Activated naive CD4-positive, alpha-beta T cell treated with anti-CD3 and anti-CD28 coated beads for 36 hours (primary cell): ENCODE measurements at places on chromosomes 11 and 22. TPM values are rescaled to one million over a fixed set of nuclear protein-coding genes. Genes with fewer than 3 reads are reported as not detected.

GRCh38 chr11:112826026-112826425, 135.2 kb upstream of the NCAM1 start:
- no peak overlapping the region for H3K4me3 ChIP-seq
- peaks cover 6% of the 10 kb centered on the region for H3K27me3 ChIP-seq
- no peak overlapping the region for H3K27ac ChIP-seq

DNA sequence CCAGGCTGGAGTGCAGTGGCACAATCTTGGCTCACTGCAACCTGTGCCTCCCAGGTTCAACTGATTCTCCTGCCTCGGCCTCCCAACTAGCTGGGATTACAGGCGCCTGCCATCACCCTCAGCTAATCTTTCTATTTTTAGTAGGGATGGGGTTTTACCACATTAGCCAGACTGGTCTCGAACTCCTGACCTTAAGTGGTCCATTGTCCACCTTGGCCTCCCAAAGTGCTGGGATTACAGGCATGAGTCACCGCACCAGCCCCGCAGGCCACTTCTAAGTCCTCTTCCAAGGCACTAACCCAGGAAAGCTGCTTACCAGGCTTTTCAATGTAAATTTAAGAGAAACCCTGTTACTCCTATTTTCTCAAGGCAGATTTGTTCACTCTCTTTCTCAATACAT, 50.4 kb downstream of the DENND5A start:
- no peaks in the 10 kb centered on the region for H3K36me3 ChIP-seq
- no peak overlapping the region for H3K4me3 ChIP-seq
- no peaks in the 10 kb centered on the region for H3K27me3 ChIP-seq
- no peak for DNase-seq

DNA sequence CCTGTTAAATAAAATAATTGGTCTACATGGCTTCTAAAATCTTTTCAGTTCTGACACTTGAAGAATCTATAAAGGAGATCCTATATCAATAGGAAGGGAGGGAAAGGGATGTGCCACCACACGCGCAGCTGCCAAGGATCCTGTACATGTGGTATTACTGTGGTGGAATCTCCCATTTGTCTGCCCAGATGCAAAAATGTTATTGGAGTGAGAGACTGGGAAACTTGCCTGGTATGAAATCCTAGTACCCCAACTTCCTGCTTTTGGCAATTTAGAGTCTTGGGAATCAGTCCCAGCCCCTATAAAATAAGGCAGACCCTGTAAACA, 81.9 kb upstream of the PICALM start:
- H3K27me3 ChIP-seq, result peaks cover 4% of the 10 kb centered on the region
- no peaks in the 10 kb centered on the region for H3K36me3 ChIP-seq
- no peak overlapping the region for H3K4me3 ChIP-seq
- DNase-seq, result no peak

GRCh38 chr22:49899530-49899929, 18.7 kb downstream of the ALG12 start:
- H3K27ac ChIP-seq, result no peak overlapping the region
- H3K27me3 ChIP-seq, result no peaks in the 10 kb centered on the region
- H3K4me1 ChIP-seq, result no peaks in the 10 kb centered on the region
- no peak for DNase-seq
- no peak overlapping the region for H3K4me3 ChIP-seq

DNA sequence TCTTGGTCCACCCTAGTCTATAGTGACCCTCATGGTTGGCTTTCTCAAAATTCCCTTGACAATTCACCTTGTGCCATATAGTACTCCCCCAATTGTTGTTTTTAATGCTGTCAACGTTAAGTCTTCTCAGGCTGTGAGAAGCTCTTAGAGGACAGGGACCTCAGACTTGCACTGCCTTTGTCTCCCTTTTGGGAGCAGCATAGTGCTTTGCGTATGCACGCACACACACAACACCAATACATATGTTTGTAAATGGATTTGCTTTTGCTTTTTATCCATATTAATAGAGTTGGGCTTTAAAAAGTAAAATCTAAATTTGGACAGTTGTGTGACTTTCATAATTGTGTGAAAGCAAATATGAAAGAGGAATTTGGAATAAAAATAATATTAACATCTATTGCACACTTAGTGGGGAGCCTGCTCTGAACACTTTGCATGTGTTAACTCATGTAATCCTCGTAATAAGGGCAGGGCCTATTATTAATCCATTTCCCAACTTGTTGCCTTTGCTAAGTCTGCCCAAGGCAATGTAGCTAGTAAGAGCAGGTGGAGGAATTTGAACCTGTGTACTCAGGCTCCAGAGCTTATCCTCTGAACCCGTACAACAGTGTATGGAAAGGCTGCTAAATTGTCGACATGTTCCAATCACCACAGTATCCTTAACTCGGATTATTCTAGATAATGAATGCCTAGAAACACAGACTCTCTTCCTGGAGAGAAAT, 257.7 kb upstream of the NARS2 start:
- no peak for DNase-seq
- no peaks in the 10 kb centered on the region for H3K27me3 ChIP-seq
- H3K27ac ChIP-seq, result no peak overlapping the region
- H3K4me3 ChIP-seq, result no peak overlapping the region

GRCh38 chr11:130145975-130146776, 13.4 kb upstream of the ST14 start:
- H3K4me3 ChIP-seq, result no peak overlapping the region
- peaks cover 4% of the 10 kb centered on the region for H3K36me3 ChIP-seq
- no peak for DNase-seq

DNA sequence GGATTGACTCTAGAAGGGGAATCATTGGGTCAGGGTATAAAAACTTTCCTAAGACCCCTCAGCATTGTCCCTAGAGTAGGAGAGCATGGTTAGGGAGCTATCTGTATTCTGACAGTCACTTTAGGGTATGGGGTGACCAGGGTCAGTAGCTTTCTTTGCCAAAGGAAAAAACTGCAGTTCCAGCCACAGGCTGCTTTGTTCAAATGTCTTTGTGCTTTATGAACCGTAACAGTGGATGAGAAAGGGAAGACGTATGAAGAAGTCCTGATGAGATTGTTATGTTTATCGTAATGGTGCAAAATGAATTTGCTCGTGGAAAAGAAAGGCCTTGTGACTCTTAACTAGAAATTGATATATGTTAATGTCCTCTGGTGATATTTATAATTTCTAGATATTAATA, 30.0 kb downstream of the CYB5R2 start:
- H3K36me3 ChIP-seq, result peaks cover 14% of the 10 kb centered on the region
- no peak overlapping the region for H3K4me3 ChIP-seq
- no peaks in the 10 kb centered on the region for H3K27me3 ChIP-seq
- H3K4me1 ChIP-seq, result no peaks in the 10 kb centered on the region

DNA sequence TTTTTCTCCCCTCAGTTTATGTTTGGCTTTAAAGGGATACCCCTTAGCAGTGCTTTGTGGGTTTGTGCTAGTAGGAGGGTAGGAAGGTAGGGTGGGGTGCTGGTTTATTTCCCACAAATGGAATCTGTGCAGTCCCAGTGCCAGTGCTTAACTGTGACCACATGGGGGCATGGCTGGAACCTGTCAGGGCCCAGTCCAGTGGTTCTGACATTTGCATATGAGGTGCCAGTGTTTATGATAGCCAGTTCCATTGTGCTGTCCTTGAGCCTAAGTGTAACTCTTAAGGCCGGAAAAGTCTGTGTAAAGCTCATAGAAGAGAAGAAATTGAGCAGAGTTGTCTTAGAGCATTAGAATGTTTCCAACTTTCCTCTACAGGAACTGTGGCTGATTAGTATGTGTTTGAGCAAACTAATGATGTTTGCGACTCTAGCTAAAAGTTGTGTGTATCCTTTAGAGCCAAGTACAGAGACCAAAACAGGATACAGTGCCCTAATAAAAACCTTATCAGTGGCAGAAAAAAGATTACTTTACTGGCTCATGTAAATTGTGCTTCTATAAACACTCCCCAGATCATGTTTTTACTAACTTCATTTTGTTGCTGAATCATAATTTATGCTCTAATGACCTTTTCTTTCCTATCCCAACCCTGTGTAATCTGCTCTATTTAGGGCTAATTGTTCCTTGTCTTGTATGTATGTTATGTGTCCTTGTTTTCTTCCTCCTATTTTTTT, 38.1 kb downstream of the DIXDC1 start:
- H3K36me3 ChIP-seq, result peaks cover under 1% of the 10 kb centered on the region
- peaks cover 30% of the 10 kb centered on the region for H3K27me3 ChIP-seq
- H3K27ac ChIP-seq, result no peak overlapping the region

GRCh38 chr22:48746789-48747425, 1080.8 kb downstream of the BRD1 start:
- DNase-seq, result no peak
- H3K27me3 ChIP-seq, result no peaks in the 10 kb centered on the region
- no peak overlapping the region for H3K4me3 ChIP-seq
- no peaks in the 10 kb centered on the region for H3K36me3 ChIP-seq

The MYRF gene
- 0.27 TPM for total RNA-seq

GRCh38 chr11:2954263-2954662, 25.0 kb upstream of the PHLDA2 start:
- peaks cover 61% of the 10 kb centered on the region for H3K36me3 ChIP-seq
- no peak overlapping the region for H3K27ac ChIP-seq
- H3K4me1 ChIP-seq, result peaks cover 16% of the 10 kb centered on the region
- H3K4me3 ChIP-seq, result no peak overlapping the region
- no peaks in the 10 kb centered on the region for H3K27me3 ChIP-seq
- DNase-seq, result no peak

DNA sequence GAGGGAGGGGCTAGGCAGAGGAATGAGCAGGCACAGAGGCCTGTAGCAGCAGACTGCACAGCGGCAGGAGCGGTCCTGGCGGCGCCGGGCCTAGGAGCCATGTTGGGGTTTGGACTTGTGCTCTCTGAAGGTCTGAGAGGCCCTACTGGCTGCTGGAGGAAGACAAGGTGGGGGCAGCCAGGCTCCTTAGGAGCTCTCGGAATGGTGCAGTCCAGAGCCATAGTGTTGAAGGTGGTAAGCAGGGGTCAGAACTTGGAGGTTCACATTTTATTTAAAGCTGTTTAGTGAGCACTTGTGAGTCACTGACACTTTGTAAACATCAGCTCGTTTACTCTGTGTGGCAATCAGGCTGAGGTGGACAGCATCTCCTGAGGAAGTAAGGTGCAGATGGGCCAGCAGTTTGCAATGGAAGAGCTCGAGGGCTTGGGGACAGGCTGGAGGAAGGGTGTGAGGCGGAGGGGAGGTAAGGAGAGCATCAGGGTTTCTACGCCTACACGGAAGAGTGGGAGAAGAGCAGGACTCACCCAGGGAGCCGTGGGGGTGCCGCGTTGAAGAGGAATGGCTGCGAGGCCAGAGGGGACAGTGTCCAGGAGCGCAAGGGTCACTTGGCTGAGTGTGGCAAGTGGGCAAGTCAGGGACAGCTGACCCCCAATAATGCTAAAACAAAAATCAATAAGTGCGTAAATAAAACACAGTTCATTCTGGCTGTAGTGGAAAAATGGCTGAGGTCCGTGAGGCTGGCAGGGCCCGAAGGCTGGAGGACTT, 10.0 kb upstream of the TMEM191C start:
- no peaks in the 10 kb centered on the region for H3K36me3 ChIP-seq
- H3K4me3 ChIP-seq, result no peak overlapping the region
- no peak overlapping the region for H3K27ac ChIP-seq
- H3K4me1 ChIP-seq, result no peaks in the 10 kb centered on the region
- H3K27me3 ChIP-seq, result no peaks in the 10 kb centered on the region

DNA sequence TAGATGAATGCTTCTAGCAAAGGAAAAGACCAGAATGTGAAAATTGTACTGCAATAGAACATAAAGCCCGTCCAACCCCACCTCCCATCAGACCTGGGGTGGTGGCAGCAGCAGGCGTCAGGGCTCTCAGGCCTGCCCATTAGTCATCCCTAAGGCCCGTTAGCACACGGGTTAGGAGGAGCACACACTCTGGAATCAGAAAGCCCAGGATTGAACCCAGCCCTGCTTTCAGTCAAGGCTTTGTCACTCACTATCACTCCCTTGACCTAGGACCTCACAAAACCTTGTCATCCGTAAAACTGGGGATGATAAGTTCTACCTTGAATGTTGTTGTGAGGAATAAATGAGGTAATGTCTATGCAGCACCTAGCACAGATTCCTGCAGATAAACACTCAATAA, 26.9 kb downstream of the MICAL3 start:
- no peak overlapping the region for H3K4me3 ChIP-seq
- H3K27me3 ChIP-seq, result peaks cover 2% of the 10 kb centered on the region
- DNase-seq, result no peak
- peaks cover 47% of the 10 kb centered on the region for H3K4me1 ChIP-seq
- H3K36me3 ChIP-seq, result peaks cover 1% of the 10 kb centered on the region

DNA sequence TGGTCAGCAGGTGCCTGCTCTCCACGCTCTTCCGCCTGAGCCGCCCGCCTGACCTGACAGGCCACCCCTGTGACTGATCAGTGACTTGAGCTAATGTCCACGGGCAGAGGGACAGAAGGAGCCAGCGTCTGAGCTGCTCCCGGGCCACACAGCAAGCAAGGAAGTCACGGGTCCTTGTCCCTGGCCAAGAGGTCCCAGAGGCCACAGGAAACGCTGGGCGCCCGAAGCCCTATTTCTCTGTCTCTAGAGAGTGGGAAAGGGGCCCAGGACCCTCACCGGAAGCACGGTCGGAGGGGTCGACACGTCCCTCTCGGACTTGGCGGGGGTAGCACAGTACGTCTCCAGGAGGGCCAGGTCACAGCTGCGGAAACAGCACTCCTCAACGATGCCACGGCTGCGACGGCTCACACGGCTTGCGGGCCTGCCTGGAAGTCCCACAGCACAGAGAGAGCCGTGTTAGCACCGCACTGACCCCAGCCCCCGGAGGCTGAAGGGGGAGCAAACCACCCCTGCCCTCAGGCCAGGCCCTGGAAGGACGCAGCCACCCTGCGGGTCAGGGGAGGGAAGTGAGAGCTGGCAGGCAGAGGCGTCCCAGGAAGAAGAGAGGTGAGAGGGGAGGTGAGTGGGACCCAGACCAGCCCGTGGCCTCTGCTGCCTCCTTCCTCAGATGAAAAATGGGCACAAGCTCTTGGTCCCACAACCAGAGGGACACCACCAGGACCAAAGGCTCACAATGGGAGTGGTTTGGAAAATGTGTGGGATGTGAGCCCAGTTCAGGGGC, 5.8 kb downstream of the IGF2 start:
- no peak overlapping the region for H3K4me3 ChIP-seq
- peaks cover 55% of the 10 kb centered on the region for H3K27me3 ChIP-seq
- no peaks in the 10 kb centered on the region for H3K36me3 ChIP-seq

DNA sequence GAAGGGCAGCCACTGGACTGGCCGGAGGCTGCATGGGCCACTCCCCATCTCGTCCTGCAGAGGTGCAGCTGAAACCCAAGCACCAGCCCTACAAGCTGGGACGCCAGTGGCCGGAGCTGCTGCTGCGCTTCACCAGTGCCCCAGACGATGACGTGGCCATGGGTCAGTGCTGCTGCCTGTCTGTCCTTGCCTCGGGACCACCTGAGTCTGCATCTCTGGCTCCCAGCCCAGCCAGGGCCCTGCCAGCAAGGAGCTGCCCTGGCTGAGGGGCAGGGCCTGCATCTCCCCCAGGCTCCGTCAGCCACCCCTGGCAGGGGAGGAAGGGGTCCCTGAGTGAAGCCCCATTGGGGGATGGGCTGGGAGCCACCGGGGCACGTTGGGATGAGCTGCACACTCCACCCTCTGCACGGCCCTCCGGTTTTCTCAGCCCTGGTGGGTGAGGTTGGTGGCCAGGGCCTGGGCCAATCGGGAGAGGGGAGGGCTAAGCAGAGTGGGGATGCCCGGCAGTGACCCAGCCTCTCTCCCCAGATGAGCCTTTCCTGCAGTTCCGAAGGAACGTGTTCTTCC, 7.2 kb downstream of the FRMD8 start:
- no peak for DNase-seq
- H3K4me1 ChIP-seq, result peaks cover 28% of the 10 kb centered on the region

- H3K36me3 ChIP-seq, result peaks cover 3% of the 10 kb centered on the region
- H3K27me3 ChIP-seq, result no peaks in the 10 kb centered on the region
- no peak overlapping the region for H3K27ac ChIP-seq
- no peaks in the 10 kb centered on the region for H3K4me1 ChIP-seq
Observed at GRCh38 chr11:73932781-73933180, 18.0 kb upstream of the DNAJB13 start.

The ANO9 gene
- 28.9 TPM for total RNA-seq

- no peak overlapping the region for H3K4me3 ChIP-seq
- H3K4me1 ChIP-seq, result no peaks in the 10 kb centered on the region
- H3K27ac ChIP-seq, result no peak overlapping the region
- H3K36me3 ChIP-seq, result peaks cover 8% of the 10 kb centered on the region
- no peak for DNase-seq
Observed at GRCh38 chr11:93498161-93498560, 45.0 kb downstream of the SMCO4 start.
